ENCODE measurements at places on chromosomes 4 and X. TPM values are rescaled to one million over a fixed set of nuclear protein-coding genes. Genes with fewer than 3 reads are reported as not detected.

DNA sequence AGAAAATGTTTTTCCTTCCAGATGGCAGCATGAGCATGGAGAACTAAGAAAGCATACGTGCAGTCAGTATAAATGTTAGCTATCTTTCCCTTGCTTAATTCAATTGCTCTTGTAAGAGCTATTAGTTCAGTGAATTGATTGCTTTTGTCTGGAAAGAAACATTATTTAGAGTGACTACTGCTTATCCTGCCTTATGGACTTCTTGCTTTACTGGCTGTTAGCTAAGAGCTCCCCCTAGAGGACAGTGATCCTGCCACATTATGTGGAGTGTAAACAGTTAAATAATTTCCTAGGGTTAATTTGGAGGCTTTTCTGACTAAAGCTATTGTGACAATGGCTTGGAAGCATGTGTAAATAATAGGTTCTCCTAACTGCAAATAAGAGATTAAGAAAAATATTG is 1402.4 kb downstream of the FAM133A start:
- DNase-seq: no peak
- H3K27me3 ChIP-seq: peaks cover 6% of the 10 kb centered on the region
- no peaks in the 10 kb centered on the region for H3K4me1 ChIP-seq
- H3K36me3 ChIP-seq: no peaks in the 10 kb centered on the region

Gene MUC7
- total RNA-seq: not detected

Gene SMIM10L2A
- 0.58 TPM for total RNA-seq

Gene AMBN
- total RNA-seq: not detected

Gene BTK
- total RNA-seq: 1.2 TPM

Gene ABHD18
- 20.0 TPM for total RNA-seq

- no peak overlapping the region for H3K4me3 ChIP-seq
- DNase-seq: no peak
- no peaks in the 10 kb centered on the region for H3K36me3 ChIP-seq
- H3K4me1 ChIP-seq: no peaks in the 10 kb centered on the region
Observed at GRCh38 chr4:24273136-24273535, 311.2 kb downstream of the DHX15 start.

DNA sequence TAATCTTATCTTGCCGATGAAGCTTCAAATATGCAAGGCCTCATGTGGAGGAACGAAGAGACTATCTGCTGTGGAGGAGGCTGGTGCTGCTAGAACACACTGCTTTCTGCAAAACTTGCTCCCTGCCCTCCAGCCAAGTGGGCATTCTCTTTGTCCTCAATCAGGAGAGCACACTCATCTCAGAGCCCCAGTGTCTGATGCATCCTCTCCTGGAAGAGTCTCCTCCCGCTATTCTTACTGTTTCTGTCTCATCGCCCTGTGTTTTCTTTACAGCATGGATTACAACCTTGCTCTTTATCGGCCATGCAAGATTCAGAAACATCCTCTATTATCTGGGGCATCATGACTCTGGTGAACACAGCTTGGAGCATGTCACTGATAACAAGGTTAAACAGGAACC is 68.2 kb upstream of the MTNR1A start:
- no peaks in the 10 kb centered on the region for H3K27me3 ChIP-seq
- no peaks in the 10 kb centered on the region for H3K36me3 ChIP-seq
- no peak overlapping the region for H3K4me3 ChIP-seq
- no peaks in the 10 kb centered on the region for H3K4me1 ChIP-seq

GRCh38 chr4:175229154-175229553 is 311.0 kb downstream of the ADAM29 start:
- H3K4me1 ChIP-seq: no peaks in the 10 kb centered on the region
- DNase-seq: no peak
- H3K27ac ChIP-seq: no peak overlapping the region
- H3K27me3 ChIP-seq: no peaks in the 10 kb centered on the region
- H3K4me3 ChIP-seq: no peak overlapping the region

Gene NRK
- total RNA-seq: 1.8 TPM

DNA sequence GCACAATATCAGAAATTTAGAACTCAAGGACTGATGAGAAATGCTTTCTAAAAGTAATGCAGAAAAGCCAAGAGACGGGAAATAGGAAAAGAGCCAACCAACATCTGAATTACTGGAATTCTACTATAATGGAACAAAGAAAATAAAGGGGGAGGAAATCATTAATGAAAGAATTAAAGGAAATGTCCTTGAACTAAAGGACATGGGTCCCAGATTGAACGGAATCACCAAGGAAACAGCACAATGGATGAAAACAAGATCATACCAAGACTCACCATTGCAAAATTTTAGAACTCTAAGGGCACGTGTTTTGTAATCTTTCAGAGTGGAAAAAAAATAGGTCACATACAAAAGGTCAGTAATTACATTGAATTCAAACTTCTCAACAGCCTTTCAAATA is 35.9 kb downstream of the HPGDS start:
- H3K36me3 ChIP-seq: no peaks in the 10 kb centered on the region
- peaks cover 8% of the 10 kb centered on the region for H3K4me1 ChIP-seq
- H3K4me3 ChIP-seq: no peak overlapping the region
- H3K27me3 ChIP-seq: no peaks in the 10 kb centered on the region
- DNase-seq: no peak
- no peak overlapping the region for H3K27ac ChIP-seq

GRCh38 chrX:312621-313331 is 5.8 kb downstream of the GTPBP6 start:
- no peaks in the 10 kb centered on the region for H3K4me1 ChIP-seq
- peaks cover 73% of the 10 kb centered on the region for H3K36me3 ChIP-seq
- H3K27ac ChIP-seq: no peak overlapping the region
- no peak for DNase-seq

Gene GPR50
- total RNA-seq: not detected

GRCh38 chrX:130039847-130040246 is 57.4 kb downstream of the BCORL1 start:
- no peaks in the 10 kb centered on the region for H3K4me1 ChIP-seq
- H3K36me3 ChIP-seq: peaks cover 69% of the 10 kb centered on the region
- no peak for DNase-seq
- H3K27me3 ChIP-seq: no peaks in the 10 kb centered on the region
- H3K27ac ChIP-seq: no peak overlapping the region
- H3K4me3 ChIP-seq: no peak overlapping the region

DNA sequence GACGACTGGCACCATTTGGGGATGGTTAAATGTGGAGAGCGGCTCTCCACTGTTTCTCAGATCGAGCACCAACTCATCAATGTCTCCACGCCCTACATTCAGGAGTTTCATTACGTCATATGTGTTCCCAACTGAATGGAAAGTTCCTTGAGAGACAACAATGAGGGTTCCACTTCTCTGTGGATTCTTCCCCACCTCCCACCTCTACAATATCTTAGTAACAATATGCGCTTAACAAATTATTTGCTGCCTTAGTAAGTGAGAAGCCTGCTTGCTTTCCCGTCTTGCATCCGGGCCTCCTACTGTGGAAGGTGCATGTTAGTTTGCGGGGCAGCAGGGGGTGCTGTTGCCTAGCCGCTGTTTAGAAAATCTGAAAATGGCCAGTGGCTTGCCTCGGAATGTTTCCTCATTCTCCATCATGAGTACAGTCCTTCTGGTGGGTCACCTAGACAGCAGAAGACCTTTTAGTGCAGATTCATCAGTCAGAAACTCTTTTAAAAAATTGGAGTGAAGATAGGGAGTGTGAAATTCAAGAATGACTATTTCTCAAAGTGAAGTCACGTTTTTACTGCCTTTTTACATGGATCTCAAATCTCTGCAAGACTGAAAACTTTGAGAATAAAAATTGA is 55.7 kb downstream of the PHOX2B start:
- H3K4me1 ChIP-seq: no peaks in the 10 kb centered on the region
- H3K36me3 ChIP-seq: peaks cover 80% of the 10 kb centered on the region
- H3K27me3 ChIP-seq: no peaks in the 10 kb centered on the region
- no peak overlapping the region for H3K27ac ChIP-seq

Gene GABRG1
- not detected for total RNA-seq

DNA sequence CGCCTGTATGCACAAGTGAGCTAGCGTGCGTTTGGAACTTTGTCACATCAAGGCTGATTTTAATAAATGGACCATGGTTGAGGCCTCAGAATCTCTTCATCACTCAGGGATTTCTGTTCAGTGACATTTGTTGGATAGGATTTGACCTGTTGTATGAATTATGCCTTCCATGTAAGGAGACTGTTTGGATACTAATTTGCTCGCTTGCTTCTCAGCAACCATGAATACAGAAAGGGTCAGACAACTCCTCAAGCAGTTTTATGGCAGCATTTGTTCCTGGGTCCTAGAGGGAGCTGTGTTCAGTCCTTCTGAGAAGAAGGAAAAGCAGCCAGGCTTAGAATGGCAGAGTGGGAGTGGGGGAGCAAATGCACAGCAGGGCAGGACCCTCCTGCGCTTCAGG is 269.7 kb upstream of the LCORL start:
- no peak overlapping the region for H3K27ac ChIP-seq
- DNase-seq: no peak
- no peaks in the 10 kb centered on the region for H3K36me3 ChIP-seq

DNA sequence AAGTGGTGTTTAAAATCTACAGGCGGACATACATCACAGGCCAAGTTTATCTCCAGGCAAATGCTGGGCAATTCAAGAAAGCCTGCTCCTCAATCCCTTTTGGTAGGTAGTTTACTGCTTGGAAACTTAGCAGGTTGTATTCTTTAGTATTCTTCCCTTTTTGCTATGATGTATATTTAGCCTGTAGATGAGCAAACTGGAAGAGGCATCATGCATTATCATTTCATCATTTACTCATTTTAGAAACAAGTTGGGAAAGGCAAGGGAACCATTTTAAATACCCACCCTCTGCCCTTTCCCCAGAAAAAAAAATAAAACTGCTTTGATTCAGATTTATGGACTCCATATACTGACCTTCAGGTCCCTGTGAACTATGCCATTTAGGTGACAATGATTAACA is 213.2 kb downstream of the CAMK2D start:
- H3K4me1 ChIP-seq: peaks cover 20% of the 10 kb centered on the region
- no peak overlapping the region for H3K4me3 ChIP-seq
- H3K27ac ChIP-seq: peak overlapping the region; percentile 69
- DNase-seq: no peak
- H3K36me3 ChIP-seq: peaks cover 24% of the 10 kb centered on the region
- H3K27me3 ChIP-seq: no peaks in the 10 kb centered on the region

Gene TMEM150C
- 2.6 TPM for total RNA-seq

GRCh38 chr4:156676116-156676851 is 295.3 kb downstream of the PDGFC start:
- DNase-seq: no peak
- no peak overlapping the region for H3K27ac ChIP-seq
- no peaks in the 10 kb centered on the region for H3K36me3 ChIP-seq
- H3K27me3 ChIP-seq: no peaks in the 10 kb centered on the region

- no peak overlapping the region for H3K27ac ChIP-seq
- DNase-seq: no peak
- no peak overlapping the region for H3K4me3 ChIP-seq
- H3K27me3 ChIP-seq: no peaks in the 10 kb centered on the region
- no peaks in the 10 kb centered on the region for H3K36me3 ChIP-seq
- no peaks in the 10 kb centered on the region for H3K4me1 ChIP-seq
Observed at GRCh38 chrX:134258202-134258601, 21.2 kb downstream of the CCDC160 start.

- DNase-seq: no peak
- no peak overlapping the region for H3K27ac ChIP-seq
- no peaks in the 10 kb centered on the region for H3K36me3 ChIP-seq
- no peak overlapping the region for H3K4me3 ChIP-seq
Observed at GRCh38 chrX:67717571-67717970, 173.8 kb downstream of the AR start.

Gene IBSP
- not detected for total RNA-seq

DNA sequence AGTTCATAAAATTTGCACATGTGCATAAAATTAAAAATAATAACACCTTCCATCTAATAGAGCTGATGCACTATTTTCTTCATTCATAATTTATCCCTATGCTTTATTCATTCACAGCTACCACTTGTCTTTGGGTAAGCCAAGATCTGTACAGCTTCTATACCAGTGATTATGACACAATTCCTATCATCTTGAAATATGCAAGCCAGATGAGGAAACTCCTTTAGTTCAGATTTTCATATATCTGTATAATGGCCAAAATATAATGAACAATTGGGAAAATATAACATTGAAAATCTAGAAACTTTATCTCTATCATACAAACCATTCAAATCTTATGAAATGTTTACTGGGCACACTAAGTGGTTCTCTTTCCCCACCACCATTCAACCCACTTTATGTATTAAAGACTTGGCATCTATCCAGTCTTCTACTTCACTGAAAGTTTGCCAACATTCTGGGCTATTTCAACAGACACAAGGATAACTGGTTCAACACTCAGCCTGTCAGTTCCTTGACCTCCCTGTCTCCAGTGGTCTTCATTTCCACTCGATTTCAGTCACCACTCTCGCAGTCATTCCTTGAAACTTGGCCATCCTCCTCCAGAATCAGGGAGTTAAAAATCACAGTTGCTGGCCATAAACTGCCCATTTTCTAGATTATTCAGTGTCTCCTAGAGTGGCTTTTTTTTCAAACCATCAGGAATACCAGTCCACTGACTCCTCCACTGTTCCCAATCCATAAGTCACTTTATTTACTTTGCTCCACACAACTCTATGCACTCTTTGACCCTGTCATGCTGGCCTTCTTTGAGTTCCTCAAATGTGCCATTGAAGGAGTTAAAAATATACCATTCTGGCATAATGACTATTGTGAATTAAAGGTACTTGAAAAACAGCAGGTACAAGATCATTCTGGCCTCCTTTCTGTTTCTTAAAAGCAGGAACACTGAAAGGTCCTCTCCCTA is 85.5 kb downstream of the CAMK2D start:
- no peaks in the 10 kb centered on the region for H3K36me3 ChIP-seq
- no peak overlapping the region for H3K4me3 ChIP-seq
- H3K27me3 ChIP-seq: no peaks in the 10 kb centered on the region
- H3K4me1 ChIP-seq: peaks cover 46% of the 10 kb centered on the region
- H3K27ac ChIP-seq: no peak overlapping the region

Gene ABCD1
- 21.0 TPM for total RNA-seq

DNA sequence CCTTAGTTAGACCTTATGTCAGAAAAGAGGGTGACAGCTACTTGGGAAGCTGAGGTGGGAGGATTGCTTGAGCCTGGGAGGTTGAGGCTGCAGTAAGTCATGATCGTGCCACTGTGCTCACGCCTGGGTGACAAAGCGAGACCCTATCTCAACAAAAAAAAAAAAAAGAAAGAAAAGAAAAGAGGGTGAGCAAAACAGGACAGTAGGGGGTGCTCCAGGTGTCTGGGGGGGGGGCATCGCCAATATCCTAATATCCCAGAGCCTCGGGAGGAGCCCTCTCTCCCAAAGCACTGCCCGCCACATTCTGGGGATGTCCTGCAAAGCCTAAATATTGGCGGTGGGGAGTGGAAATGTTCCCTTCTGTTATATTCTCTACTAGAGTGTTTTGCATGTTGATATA is 120.9 kb upstream of the TBL1X start:
- no peaks in the 10 kb centered on the region for H3K27me3 ChIP-seq
